Vagina (tissue), 2 donors: ENCODE measurements at places on chromosomes 4 and X.

GRCh38 chr4:61505773-61506685, 305.9 kb downstream of the ADGRL3 start:
- no peak for DNase-seq

DNA sequence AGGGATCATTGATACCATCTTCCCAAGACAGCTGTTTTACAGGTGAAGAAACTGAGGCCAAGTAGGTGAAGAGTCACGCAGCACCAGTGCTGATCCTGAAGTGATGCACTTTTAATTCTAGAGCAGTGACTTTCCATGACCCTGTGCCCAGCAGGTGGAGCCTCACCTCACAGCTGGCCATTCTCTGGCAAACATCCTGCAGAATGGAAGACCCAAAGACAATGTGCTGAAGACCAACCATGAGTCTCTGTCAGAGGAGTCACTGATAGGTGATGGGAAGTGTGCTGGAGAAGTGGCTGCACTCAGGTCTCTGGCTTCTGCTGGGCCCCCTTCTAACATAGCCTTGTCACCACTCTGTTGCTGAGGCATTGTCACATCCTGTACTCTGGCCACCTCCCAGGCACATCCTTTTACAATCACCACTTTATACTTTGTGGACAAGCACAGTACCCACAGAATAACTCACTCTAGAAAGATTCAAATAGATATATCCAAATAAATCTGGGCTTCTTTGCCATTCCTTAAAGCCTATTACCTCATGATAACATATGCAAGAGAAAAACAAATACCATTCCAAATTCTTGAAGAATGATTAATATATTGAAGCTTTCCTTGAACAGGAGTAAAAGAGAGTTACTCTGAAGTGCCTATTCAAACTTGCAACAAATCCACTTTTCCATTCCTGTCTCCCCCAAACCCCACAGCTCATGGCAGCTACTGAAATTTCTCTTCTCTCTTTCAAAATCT, 64.1 kb upstream of the SCOC start:
- DNase-seq: no peak

- no peak for DNase-seq
Observed at GRCh38 chrX:137427816-137428215, 138.1 kb upstream of the ZIC3 start.

DNA sequence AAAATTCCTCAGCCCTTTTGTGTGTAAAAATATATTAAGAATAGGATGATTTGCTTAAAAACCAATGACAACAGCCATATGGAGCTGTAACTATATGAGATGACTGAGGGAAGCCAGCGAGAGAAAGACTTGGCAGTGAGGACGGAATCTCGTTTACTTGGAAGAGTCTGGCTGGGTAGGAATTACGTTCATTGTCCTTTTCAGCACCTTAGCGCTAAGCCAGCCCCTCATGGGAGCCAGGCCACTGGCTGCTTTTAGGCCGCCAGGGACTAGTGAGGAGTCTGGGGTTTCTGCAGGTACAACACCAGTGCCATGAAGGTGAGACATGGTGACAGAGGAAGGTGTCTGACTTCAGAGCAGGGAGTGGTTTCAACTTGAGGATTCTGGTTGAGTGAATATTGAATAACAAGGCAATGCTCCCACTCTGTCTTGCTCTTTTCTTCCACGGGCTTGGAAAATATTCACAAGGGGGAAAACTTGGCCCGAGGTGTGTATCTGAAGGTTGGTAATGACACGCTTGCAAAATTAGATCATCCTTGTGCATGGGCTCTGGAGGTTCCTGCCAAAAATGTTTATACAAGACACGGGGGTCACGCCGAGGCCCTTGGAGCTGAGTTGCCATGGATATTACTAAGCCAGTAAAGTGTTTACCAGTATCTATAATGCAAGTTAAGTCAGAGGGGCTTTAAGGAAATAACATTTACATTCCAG, 17.4 kb downstream of the KLF3 start:
- no peak for DNase-seq

- DNase-seq: no peak
Observed at GRCh38 chrX:24148121-24148520, 1.4 kb upstream of the ZFX start.

- no peak for DNase-seq
Observed at GRCh38 chr4:42396752-42397634, at the start of gene SHISA3. Gene SHISA3 (plus strand): TSS chr4:42397488. CDS start chr4:42398057, 569 bp downstream.

DNA sequence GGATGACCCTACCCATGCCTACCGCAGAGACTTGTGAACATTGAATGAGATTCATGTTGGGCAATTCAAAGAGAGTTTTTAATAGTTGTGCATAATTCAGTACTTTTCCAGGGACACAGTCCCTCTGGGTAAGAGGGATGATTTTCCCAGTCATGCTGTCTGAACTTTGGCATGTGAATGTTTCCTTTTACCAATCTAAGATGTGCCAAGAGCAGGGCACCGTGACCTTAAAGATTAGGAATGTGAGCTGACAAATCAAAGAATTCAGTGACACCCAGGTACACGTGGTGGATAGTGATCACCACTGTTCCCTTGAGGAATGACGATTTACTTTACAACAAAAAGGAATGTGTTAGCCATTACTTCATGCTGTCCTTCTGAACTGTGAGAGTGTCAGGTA, 515.6 kb downstream of the PPARGC1A start:
- DNase-seq: no peak

DNA sequence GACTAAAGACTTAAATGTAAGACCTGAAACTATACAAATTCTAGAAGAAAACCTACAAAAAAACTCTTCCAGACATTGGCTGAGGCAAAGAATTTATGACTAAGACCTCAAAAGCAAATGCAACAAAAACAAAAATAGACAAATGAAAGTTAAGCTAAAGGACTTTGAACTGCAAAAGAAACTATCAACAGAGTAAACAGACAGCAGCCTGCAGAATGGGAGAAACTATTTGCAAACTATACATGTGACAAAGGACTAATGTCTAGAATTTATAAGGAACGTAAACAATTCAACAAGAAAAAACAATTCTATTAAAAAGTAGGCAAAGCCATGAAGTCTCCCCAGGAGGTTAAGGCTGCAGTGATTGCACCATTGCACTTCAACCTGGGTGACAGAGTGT, 9.1 kb downstream of the FAM47E start:
- DNase-seq: no peak

GRCh38 chrX:129495900-129496299, 27.4 kb downstream of the SMARCA1 start:
- no peak for DNase-seq

DNA sequence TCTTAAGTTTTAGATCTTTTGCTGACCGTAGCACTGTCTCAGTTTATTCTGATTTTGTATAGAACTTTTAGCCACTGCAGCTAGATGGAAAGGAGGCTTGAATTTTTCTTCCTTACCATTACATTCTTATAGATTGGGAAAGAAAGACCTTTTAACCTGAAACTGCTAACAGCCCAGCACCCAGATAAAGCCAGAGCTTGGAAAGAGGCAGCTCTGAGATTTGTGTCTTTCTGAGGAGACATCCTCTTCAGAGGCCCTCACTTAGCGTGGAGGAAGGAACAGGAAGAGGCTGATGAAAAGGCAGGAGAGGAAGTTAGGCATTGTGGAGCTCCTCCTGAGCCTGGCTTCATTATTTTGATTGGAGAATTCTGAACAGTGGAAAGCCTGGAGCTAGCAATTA, 35.1 kb downstream of the ATG4A start:
- no peak for DNase-seq

- DNase-seq: no peak
Observed at GRCh38 chrX:16588266-16588665, 61.7 kb upstream of the S100G start.

DNA sequence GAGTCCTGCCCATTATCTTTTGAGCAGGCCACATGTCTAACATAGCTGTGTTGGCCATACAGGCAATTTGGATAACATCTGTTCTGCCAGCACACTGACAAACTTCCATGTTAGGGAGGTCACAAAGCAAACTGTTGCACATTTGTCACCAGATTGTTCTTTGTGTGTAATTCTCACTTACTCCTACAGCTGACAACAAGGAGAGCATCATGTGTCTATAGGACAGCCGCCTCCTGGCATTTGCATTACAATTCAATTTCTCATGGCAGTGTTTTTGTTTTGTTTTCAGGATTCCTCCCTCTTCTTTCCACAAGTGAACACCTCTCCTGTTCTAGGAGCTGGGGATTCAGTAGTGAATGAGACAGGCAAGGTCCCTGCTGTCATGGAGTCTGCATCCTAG, 94.3 kb upstream of the LEF1 start:
- no peak for DNase-seq

DNA sequence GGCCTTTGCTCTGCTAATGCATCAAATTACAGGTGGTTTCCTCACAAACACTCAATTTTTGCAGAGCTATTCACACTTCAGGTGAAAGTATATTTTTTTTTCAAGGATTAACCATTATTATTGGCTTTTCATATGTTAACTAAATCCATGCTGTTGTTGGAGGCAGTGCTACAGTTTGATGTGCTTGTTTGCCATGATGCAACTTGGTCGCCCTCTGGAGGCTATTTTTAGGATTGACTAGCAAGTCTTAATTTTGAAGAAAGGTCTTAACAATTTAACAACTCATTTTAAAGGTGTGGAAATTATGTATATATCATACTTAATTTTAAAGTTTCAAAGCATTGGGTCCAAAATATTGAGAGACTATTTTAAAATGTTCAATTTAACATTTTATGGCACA, 168.8 kb upstream of the FAM47A start:
- no peak for DNase-seq

DNA sequence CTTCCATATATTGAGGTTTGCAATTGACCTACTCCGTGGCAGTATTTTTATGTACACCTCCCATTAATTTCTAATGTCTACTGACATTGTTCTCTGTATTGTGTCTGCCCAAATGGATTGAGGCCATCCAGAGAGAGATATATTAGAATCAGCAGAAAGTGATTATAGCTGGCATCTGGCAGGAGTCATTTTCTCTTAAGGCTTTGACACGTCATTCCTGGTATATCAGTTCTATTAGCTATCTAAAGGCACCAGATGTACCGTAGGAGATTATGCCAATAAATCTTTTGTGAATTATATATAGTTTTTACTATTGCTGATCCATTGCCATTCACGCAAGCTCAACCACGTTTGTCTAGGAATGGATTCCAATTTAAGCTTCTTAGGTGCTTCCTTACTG, 1026.4 kb upstream of the IGFBP7 start:
- no peak for DNase-seq

DNA sequence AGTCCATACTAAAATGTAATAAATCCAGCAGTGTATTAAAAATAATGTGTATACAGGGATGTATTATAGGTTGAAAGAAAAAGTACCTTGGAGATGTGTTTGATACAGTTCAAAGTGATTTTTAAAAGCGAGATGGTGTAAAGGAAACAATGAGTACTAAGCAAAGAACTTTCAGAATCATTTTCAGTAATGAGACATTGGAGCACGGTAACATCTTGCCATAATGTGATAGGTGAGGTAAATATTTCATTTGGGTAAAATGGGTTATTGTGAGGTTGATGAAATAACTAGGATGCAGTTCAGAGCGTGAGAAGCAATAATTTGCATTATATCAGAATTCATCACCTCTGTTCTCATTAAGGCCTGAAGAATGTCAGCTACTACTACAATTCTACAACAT, 25.9 kb downstream of the EIF2S3 start:
- no peak for DNase-seq

GRCh38 chrX:10254739-10255138, 98.0 kb downstream of the CLCN4 start:
- DNase-seq: no peak

- no peak for DNase-seq
Observed at GRCh38 chrX:46626566-46626965, 53.0 kb downstream of the CHST7 start.
